Activated CD8-positive, alpha-beta memory T cell treated with anti-CD3 and anti-CD28 coated beads, Interleukin-2, amount 50 U/mL, for 48 hours (primary cell): ENCODE measurements at places on chromosomes 2 and 18.

DNA sequence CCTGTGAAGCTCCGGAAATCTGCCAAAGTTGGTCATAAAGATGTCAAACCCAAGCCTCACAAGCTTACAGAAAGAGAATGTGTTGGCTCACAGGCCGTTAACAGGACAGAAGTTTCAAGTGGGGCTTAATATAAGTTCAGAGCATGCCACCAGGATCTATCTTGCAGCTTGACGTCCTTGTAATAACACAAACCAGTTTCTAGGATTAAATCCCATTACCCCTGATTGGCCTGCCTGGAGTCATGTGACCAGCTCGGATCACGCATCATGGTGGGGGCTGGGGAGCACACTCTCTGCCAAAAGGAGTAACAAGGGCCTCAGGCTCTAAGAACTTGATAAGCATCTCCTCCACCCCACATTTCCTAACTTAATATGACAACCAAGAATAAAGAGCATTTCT, 38.9 kb upstream of the SCG2 start:
- DNase-seq, result no peak

- DNase-seq, result no peak
Observed at GRCh38 chr18:8797206-8797605, 91.8 kb downstream of the MTCL1 start.

DNA sequence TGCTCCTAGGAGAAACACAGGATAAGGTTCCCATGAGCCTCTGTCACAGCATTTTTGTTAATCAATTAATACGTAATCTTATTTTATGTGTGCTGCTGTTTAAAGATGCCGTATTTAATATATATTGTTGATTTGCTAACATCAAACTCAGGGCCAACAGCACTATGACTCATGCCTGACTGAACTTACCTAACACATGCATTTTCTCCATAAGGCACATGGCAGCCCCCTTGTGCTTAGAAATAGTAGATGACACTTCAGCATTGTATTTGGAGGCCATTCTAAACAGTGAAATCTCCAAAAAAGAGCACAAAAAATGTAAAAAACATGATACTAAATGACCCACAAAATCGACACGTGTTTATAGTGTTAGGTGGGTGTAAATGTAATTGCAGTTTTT, 314.8 kb downstream of the MYCN start:
- DNase-seq, result no peak

DNA sequence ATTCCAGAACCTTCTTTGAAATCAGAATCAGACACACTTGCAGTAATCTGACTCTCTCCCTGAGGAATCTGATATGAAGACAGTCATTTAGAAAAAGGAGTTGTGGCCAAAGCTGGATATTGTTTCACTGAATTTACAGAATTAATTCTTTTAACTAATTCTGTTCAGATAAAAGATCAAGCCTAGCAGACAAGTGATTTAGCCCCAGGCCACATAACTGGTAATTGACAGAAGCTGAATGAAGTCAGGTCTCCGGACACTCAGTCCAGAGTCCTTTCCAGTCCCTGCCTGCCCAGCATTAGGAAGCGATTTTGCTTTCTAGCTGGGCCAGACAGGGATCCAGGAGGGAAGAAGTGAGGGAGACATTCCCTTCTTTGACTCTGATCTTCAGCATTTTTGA, 110.7 kb upstream of the AQP4 start:
- DNase-seq, result no peak

DNA sequence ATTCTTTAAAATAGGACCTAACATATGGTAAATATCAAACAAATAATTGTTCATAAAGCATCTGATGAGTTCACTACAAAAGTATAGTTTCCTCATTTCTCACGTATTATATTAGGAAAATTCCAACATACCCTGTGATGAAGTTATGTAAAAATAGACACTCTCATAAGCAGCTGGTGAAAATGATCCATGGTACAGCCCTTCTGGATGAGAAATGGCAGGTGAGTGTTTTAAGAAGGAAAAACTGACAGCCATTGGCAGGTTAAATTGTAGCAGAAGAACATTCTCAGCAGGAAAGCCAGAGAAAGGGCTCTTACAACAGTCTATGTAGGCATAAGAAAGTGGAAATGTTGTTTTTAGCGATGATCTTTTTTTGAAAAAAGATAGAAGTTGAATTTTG, 706.5 kb upstream of the FSHR start:
- DNase-seq, result no peak

DNA sequence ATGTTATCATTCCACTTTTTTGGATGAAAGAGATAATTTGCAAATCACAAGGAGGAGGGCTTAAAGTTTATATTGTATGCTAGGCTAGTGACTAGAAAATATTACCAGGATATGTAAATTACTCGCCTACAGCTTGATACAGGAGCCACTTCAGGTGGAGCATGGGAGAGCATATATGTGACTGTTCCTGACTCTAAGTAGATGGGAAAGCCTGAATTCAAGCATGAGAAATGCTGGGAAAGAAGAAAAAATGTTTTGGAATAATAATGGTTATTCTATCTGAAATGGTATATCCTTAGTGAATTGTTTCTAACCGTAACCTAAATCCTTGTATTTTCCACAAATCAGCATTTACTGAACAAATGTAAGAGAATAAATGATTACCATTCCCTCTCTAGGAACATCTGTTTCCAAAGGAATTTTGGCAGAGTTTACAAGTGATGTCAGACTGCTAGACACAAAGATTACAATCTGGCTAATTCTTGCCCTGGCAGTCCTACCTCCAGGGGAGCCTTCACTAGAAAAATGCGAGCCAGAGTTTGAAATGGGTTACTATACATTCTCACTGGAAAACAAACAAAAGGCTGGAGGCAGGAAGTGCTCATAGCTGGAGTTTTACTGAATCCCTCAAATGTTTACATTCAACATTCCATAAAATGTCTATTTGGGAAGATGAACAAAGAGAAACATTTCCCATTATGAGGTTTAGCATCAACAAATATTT, 129.4 kb upstream of the MAPRE2 start:
- DNase-seq, result no peak

GRCh38 chr2:206824993-206825392, 59.6 kb downstream of the FASTKD2 start:
- no peak for DNase-seq
